Activated T-helper 1 cell treated with Interleukin-2 at 50 U/mL for 16 hours (primary cell): ENCODE measurements at places on chromosomes 1 and 21.
A peak's percentile ranks its signal among the peaks of the same experiment; 100 is the strongest.

GRCh38 chr1:66654643-66655042 lies 97.6 kb upstream of the DYNLT5 start:
- no peak for DNase-seq

- no peak for DNase-seq
These were observed 5.6 kb downstream of the CLDN19 start for GRCh38 chr1:42734201-42735035.

GRCh38 chr1:43861337-43861736 lies 72.3 kb upstream of the ARTN start:
- no peak for DNase-seq

DNA sequence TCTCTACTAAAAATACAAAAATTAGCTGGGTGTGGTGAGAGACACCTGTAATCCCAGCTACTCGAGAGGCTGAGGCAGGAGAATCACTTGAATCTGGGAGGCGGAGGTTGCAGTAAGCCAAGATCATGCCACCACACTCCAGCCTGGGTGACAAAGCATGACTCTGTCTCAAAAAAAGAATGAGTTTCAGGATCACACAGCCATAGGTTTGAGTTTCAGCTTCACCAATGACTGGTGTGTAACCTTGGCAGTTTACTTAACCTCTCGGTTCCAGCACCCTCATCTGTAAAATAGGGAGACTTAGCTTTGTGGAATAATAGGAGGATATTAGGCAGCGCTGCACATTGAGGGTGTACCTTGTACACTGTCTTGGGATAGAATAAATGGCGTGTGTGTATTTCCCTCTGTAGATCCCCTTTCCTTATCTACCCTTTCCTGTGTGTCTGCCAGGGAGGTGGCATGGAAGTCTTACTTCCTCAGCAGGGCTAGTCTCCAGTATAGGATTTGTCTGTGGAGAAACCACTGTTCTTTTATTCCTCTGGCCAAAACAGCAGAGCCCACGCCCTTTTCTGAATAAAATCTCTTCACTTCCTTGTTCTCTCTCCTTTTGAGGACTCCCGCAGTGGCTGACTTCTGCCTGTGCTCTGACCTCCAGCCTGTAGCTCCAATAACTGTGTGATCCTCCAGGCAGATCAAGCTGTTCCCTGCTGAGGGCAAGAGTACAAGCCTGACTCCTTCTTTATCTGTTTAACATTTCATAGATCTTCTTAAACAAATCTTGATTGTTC lies 90.4 kb downstream of the HHAT start:
- no peak for DNase-seq

DNA sequence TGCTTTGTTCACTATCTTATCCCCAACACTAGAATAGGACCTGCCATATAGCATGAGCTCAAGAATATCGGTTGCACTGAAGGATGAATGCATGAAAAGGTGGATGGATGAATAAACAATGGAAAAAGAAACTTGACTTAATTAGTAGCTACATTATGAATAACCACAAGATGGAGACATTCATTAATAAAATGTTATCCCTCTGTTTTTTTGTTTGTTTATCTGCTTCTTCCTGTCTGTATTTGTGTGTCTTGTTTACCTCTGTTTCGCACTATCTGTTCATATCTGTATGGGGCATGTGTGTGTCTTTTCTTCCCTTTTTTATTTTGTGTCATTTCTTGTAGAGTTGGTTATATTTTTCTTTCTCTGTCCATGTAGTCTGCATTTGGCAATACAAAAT lies 1.1 kb upstream of the OR14I1 start:
- no peak for DNase-seq

DNA sequence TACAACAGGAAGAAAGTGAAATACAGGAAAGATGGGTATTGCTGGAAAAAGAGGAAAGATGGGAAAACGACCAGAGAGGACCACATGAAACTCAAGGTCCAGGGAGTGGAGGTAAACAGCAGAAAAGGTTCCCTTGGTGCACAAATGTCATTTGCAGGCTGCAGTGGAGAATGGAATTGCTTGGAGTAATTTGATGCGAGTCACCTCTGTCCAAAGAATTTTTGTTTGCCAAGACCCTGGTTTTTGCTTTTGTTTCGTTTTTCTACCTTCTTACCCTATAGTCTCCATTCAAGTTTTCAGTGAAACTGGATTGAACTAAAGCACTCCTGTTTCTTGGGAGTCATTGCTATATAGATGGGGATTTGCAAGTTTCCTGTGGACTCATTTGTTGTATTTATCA lies 464.3 kb downstream of the CAMTA1 start:
- DNase-seq = no peak

DNA sequence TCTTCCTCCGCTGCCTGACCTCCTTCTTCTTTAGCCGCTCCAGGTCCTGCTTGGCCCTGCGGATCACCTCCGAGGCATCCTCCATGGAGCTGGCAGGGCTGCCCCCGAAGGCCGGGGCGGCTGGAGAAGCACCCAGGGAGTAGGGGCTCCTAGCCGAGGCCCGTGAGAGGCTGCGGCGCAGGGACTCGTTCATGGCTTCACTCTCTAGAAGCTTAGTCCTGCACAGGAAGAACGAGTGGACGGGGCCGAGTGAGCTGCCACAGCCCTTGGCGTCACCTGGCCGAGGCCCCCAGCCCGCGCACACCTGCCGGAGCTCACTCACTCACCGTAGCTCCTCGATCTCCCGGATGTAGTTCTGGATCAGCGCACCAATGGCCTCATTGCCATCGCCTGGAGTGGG lies 23.1 kb downstream of the KIF21B start:
- DNase-seq = no peak

DNA sequence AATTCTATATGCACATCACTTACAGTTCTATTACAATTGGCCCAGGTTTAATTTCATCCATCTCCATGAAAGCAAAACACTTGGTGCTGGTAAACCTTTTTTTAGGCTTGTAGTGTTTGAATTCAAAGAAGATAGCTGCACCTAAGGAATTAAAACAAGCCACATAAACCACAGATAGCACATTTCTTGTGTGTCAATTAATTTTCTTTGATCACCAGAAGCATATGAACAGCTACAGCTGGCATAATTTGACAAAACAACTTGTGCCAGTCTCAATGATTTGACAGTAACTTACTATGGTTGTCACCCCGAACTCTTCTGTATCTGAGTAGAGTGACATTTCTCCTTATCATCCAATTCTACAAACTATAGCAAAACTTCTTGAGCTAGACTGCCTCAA lies 42.2 kb downstream of the AIDA start:
- DNase-seq = no peak

DNA sequence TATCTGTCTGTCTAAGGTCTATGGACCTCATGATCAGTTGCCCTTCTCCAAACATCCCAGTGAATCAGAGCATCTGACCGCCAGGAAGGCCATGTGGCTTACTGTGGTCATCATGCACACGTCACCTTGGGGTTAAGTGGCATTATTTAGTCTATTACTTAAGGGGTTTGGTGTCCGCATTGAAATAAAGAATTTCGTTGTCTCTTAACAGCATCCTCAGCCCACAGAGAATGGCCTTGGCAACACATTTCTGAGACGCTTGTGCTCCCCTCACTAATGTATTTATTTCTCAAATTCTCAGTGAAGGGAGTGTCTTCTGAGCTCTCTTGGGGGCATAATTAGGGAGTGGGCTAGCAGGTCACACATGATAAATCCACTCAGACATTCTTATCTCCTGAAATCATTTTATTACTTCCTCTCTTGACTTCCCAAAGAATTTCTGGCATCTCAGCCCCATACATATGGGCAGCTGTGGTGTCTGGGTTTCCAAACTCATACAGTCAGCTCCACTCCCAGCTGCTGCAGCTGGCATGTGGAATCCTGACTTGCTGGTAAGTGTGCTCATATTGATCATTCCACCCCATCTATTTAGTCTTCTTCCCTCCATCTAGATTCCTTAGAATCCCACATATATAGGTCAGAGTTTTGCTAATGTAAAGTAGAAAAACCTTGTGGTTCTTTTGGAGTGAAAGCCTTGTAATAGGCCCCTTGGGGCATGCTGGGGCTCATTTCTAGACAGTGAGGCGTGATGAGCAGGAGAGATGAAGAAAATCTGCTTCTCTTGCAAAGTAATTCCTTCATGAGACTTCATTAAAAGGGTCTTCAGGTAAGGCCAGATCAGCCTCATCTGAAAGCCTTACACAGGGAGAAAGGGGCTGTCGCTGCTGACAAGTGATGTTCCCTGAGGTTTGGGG lies 110.5 kb downstream of the HHAT start:
- no peak for DNase-seq

GRCh38 chr1:206557636-206558473 lies 50.5 kb downstream of the RASSF5 start:
- no peak for DNase-seq

DNA sequence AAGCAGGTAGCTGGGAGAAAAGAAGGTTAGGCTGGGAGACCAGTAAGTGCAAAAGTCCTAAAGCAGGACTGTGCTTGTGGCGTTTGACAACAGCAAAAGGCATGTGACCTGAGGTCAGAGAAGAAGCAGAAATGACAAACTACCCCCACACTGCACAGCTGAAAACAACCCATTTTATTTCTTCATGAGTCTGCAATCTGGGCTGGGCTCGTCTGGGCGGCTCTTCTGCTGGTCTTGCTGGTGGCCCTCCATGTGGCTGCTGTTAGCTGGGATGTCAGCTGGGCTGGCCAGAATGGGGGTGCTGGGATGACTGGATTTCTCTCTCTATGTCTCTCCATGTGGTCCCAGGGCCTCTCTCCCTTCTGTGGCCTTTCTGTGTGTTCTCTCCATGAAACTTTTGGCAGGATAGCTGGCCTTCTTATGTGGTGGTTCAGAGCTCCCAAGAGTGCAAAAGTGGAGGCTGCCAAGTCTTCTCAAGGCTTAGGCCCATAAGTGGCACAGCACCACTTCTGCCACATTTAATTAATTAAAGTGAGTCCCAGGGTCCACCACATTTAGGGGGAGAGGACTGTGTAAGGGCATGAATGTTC lies 128.6 kb downstream of the RIPK4 start:
- no peak for DNase-seq

GRCh38 chr21:37437376-37438080 lies 71.0 kb downstream of the DYRK1A start:
- no peak for DNase-seq

DNA sequence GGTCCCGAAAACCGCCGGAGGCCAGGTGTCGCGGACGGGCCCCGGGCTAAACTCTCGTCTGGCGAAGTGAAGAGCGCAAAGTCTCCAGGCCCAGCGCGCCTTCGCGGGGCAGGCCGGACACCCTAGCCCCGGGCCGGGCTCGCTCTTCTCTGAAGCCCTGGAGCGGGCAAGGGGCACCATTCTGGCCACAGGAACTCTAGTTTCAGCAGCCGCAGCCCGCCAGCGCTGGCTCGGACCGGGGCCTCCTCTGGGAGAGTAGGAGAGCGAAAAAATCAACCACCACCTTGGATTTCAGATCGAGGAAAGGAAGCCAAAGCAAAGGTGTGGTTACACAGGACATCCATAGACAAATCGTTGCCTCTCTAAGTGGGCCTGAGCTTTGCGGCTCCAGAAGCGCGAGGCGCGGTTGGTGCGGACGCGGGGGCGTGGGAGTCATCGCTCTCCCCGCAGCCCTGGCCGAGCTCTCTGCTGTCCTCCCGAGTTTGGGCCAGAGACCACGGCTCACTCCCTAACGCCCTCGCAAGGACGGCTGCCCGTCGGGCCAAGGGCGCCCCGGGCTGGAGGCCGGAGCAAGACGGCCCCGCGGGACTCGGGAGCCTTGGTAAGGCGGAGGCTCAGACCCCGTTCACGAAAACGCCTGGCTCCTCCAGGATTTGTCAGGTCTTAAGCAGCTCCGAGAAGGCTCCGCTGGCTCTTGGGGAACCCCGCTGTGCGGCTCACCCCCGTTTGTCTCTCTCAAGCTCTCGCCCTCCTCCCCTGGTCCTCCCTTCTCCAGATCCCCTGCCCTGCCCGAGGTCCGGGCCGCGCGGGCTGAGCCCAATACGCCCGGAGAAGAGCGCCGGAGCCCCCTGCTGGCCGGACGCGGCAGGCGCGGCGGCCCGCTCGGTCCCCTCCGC lies 132.9 kb upstream of the DPYD start:
- DNase-seq = peak; percentile 26

GRCh38 chr1:166197141-166197540 lies 30.3 kb upstream of the FAM78B start:
- DNase-seq = no peak

GRCh38 chr1:213680677-213681325 lies 307.0 kb upstream of the PROX1 start:
- no peak for DNase-seq

GRCh38 chr1:166974647-166975345 lies 544 bp downstream of the ILDR2 start:
- DNase-seq = no peak

GRCh38 chr1:231518485-231519034 lies 9.9 kb upstream of the TSNAX start:
- DNase-seq = no peak

DNA sequence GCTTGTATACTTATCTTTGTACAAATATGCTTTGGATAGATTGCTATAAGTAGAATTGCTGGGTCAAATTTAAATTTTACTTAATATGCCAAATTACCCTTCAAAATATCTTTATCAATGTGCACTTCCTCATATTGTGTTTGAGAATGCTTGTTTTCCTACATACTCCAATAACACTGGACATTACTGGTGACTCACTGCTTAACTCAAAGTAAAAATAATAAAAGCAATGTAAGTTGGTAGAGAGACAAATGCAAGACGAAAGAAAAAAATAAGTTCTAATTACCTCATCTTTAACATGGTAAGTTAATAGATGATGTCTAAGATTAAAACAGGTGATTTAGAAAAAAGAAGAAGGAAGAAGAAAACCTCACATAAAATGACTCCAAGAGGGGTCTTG lies 7.9 kb upstream of the SH3GLB1 start:
- no peak for DNase-seq

DNA sequence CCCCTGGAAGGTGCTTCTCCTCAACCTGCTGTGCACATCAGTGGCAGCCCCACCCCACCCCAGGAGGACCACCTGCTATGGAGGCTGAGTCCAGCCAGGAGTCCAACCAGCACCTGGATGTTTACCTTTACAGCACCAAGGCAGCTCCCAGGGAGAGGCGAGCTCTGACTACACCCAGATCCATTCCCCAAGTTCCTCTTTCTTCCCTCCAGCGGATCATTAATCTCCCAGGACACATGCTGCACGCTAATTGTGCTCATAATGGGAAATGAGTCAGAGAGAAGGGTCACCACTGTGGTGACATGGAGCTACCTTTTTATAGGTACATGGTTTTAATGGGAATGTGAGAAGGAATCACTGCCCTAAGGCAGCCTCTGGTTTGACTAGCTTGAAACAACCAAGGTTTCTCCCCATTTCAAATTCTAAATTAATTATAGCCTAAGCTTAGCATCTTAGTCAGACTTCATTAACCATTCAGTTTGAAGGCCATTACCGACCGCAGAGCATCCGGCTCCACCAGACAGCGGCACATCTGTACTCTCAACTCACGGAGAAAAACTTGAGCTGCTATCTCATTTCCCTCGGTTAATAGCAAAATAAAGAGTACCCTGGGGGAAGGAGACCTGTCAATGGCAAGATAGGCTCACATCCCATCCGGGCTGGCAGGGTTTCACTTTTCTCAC lies 173.1 kb upstream of the GALNT2 start:
- no peak for DNase-seq

- no peak for DNase-seq
These were observed 4.8 kb upstream of the SRP9 start for GRCh38 chr1:225772848-225773247.

- DNase-seq = no peak
These were observed 136.0 kb upstream of the CYYR1 start for GRCh38 chr21:26709090-26709489.
